ENCODE measurements at places on chromosomes 12 and 14.

DNA sequence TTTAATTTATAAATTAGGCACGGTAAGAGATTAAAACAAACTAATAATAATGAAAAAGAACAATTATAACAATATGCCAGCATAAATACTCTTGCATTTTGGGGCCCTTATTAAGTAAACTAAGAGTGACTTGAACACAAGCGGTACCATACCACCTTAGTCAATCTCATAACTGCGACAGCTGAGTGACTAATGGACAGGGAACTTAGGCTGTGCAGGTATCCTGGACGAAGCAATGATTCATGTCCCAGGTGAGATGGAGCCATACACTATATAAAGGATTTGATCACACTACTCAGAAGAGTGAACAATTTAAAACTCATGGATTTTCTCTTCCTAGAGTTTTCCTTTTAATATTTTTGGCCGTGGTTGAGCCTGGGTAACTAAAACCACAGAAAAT lies 4.3 kb downstream of the KLRC4 start:
- no peak for DNase-seq

- DNase-seq = no peak
Measured at GRCh38 chr14:85813040-85813439, 283.1 kb downstream of the FLRT2 start.

DNA sequence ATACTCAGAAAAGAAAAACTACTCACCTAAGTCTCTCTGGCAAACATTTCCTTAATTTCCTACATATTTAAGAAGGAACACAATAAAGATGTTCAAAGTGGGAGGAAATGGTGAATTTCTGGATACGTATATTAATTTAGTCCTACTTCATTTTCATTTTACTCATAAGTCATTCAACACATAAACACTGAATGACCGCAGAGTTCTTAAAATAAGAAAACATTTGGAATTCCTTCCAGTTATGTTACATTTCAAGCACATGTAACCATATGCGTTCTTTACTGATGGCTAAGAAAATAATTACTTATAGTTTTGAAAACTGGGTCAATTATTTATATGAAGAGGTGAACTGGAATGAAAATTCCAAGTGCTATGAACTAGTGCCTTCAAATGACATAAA lies 409.3 kb downstream of the BCAT1 start:
- no peak for DNase-seq

DNA sequence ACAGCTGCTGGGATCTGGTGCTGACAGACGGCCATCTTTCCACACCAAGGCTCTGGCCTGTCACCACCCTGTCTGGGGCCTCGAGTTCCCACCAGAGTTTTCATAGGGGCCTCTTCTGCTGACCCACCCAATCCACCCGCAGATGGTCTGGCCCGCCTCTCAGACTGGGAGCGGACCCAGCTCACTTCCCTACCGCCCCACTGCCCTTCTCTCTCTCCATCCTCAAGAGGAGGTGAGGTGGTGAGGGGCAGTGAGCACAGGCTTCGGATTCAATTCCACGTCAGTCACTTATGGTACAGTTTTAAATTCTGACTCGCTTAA lies 12.3 kb upstream of the RPS6KL1 start:
- DNase-seq = no peak

DNA sequence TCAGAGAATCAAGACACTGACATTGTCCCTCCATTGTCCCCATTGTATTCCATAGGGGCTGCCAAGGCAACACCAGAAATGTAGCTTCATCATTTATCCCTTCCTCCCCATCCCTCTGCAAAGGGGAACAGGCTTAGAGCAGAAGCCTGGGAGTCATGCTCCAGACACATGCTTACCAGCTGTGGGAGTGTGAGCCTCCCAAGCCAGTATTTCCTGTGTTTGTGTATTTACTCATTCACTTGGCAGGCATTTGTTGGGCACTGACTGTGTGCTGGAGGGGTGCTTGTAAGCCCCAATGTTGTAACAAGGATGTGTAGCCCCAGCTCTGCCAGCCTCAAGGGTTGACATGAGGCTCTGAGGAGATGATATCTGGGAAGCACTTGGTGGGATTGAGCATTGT lies 46.0 kb upstream of the TCL1A start:
- DNase-seq = no peak

DNA sequence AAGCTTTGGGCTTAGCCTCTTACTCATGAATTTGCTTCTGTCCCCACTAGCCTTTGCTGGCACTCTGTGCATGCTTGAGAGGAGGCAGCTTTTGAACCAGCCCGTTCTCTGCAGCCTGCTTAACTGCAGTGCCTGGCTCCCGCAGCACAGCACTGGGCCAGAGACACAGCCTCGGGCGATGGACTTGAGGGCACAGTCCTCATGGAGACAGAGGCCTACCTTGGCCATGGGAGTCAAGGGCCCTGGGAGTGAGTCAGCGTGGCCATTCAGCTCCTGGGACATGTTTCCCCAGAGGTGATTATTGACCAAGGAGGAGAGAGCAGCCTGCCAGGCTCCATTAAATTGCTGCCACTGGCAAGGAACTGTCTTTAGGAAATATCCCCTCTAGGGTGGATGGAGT lies 93.5 kb downstream of the SMOC1 start:
- no peak for DNase-seq

GRCh38 chr12:99479149-99479548 lies 168.4 kb upstream of the GARIN6 start:
- DNase-seq = no peak

- DNase-seq = peak; percentile 16
Measured at GRCh38 chr14:74302152-74302628, 544 bp downstream of the ABCD4 start.

GRCh38 chr14:41016213-41016612 lies 590.5 kb upstream of the LRFN5 start:
- DNase-seq = no peak

DNA sequence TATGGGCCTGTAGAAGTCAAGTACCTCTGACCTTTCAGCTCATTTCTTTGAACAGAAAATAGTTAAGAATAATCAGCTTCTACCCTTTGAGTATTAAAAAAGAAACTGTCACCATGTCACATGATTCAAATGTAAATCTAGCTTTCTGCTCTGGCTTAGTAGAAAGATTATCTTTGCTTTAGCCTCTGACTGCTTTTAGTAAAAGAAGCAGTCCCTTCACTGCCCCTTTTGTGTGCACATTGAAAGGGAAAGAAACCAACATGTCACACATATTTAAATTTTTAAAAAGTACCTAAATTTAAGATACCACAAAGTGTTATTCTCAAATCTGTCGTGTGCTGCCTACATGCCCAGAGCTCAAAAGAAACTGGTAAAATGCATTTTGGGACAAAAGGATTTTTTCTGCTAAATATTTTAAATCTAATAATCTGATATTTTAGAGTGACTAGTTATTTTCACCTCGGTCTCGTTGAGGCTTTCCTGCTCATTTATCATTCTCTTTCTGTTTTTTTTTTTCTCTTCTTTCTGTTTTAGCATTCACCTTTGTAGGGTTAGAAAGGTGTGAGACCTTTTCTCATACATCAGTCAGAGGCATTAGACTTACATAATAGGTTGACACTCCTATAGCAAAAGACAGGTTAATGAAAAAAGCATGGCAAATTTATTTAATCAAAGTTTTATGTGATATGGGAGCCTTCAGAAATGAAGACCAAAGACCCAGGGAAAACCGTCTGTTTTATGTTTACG lies 41.3 kb downstream of the SLC16A7 start:
- DNase-seq = no peak

- no peak for DNase-seq
Measured at GRCh38 chr14:104594310-104595046, 10.1 kb downstream of the TMEM179 start.

DNA sequence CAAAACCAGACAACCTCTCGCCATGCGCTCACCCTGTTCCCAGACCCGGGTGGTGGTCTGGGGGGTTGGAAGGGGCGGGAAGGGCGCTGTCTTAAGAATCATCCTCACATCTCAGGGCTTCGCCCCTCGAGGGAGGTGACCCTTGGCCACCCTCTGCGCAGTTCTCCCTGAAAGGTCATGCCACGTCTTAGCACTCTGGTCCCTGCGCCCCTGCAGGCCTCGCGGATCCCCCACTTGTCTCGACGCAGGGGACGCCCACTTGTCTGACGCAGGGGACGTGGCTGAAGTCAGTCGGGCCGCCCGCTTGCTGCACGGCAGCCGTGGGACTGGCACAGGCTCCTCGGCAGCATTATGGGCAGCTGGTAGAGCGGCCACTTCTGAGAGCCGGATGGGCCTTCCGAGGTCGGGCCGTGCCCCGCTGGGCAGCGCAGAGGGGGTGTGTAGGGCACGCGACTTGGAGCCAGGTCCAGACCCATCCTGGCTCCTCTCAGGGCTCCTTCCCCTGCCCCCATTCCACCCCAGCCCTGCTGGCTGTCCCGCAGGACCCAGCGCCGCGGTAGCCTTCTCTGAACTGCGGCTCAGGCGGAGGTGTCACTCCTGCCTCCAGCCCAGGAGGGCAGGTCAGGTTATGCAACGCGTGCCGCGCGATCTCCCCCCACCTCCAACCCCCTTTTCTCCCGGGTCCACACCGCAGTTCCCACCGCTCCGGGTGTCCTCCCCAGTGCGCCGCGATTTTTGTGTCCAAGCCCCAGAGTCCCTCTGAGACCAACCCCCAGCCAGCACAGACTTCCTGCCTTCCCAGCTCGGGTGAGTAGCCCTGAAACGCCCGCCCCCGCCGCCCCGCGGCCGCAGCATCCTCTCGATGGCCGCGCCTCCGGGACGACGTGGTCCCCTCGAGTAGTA lies 40.9 kb upstream of the CAPRIN2 start:
- DNase-seq = peak; percentile 38

DNA sequence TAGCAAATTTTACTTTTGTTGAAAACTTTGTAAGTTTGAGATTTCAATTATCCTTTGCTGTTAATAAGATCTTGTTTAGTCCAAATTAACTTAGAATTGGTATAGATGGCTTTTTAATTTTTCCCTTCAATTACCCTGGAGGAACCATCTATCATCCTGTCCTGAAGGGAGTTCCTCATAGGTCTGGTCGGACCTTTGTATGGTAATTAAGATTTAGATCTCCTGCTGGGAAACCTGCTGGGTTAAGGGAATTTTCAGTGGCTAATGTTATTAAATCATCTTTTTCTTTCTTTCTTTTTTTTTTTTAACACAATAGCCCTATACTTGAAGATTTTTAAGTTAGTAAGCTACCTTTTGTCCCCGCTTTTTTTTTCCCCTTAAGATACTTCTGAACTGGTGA lies 63.0 kb upstream of the PRMT8 start:
- DNase-seq = no peak

GRCh38 chr14:28779456-28779855 lies 12.9 kb downstream of the FOXG1 start:
- DNase-seq = no peak

- DNase-seq = no peak
Measured at GRCh38 chr12:94109160-94109559, 39.2 kb upstream of the PLXNC1 start.

DNA sequence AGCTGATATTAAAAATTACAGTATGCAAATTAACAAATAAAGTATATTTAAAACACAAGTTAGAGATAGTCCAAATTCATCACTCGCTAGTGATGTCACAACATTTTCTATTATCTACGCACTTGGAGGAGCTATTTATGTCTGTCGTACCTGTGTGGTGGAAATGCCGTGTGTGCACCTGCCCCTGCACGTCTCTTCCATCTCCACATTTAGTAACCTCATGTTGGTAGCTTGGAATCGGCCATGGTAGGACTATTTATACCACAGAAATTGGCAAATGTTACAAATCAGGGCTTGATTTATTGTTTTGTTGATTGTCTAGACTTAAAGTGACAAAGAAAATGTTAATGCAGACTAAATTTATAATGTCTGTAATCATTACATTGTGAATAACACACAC lies 62.6 kb upstream of the NTF3 start:
- no peak for DNase-seq

DNA sequence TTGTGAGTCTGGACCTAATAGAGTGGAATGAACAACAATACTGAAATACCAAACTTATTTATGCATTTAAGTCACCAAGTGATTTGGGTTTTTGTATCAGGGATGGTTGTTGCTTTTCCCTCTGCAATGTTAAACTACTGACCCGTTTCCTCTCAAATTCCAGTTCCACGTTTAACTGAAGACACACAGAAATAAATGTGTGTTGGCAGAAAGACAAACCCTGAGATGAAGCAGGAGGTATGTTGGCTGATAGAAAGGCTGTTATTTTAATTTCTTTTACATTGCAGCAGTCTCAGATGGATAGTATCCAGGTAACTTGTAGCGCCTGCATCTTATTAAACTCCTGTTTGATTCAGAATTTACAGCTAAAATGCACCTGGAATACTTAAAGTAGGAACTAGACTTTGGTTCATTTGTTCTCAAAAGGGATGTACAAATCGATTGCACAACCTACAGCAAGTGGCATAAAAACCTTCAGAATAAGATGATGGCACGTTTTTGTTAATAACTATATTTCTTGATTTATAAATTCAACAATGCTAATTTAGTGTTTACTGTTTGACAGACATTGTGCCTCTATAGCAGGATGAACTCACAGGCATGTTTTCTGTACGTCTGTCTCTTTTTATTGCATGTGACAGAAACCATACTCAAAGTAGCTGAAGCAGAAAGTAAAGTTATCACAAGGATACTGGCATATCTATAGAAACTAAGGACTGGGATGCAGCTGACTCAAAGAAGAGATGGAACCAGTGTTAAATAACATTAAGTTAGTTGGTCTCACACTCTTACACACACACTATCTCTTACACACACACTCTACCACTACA lies 405.7 kb downstream of the ZFP36L1 start:
- no peak for DNase-seq

GRCh38 chr14:99213527-99213971 lies 58.4 kb downstream of the BCL11B start:
- DNase-seq = no peak

DNA sequence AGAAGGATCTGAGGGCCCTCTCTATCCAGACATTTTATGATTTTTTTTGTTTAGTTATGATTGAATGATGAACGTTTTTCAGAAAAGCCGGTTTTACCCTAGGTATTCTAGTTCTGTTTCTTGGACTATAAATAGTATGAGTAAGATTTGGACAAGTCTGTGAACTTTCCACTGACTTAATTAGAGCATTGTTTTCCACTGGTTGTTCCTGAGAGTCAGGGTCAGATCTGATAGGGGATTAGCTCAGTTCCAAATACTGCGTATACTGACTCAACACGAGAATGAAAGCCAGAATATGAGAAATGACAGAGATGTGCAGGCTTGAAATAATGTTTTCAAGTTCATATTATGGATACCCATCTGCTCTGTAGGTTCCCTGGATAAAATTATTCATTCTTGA lies 361.6 kb downstream of the AEBP2 start:
- DNase-seq = no peak

GRCh38 chr12:124768452-124769162 lies 95.1 kb downstream of the SCARB1 start:
- no peak for DNase-seq

Measured in CD4-positive, alpha-beta T cell treated with Interferon alpha-2 for 1 hour (primary cell).